Fibroblast of skin of right quadriceps (primary cell): ENCODE measurements at places on chromosomes 5 and 9.

DNA sequence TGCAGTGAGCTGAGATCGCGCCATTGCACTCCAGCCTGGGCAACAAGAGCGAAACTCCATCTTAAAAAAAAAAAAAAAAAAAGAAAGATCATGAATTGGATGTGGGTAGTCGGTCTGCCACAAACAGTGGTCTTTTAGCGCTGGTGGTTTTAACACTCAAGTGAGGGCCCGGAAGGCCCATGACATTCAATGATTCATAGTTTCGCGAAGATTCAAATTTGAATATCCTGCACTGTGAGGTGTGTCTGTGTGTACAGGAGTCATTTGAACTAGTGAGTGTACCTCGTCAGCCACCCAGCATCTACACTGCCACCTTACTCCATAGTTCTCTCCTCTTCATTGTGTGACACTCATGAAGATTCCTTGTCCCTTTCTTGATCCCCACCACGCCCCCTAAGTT lies 41.3 kb downstream of the CFAP77 start:
- no peak for DNase-seq

GRCh38 chr9:114914139-114914538 lies 16.3 kb downstream of the TNFSF8 start:
- no peak for DNase-seq

- peak; percentile 87 for DNase-seq
Measured at GRCh38 chr9:134317790-134318414, 8.4 kb upstream of the RXRA start.

GRCh38 chr9:26811106-26811505 lies 81.5 kb downstream of the CAAP1 start:
- no peak for DNase-seq

DNA sequence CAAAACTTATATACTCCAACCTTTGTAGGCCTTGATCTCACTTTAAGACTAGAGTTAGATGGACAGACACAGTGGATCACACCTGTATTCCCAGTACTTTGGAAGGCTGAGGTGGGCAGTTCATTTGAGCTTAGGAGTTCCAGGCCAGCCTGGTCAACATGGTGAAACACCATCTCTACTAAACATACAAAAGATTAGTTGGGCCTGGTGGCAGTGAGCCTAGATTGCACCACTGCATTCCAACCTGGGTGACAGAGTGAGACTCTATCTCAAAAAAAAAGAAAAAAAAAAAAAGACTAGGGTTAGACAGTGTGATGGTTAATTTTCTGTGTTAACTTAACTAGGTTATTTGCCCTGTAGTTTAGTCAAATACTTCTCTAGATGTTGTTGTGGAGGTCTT lies 74.1 kb downstream of the CFAP95 start:
- no peak for DNase-seq

DNA sequence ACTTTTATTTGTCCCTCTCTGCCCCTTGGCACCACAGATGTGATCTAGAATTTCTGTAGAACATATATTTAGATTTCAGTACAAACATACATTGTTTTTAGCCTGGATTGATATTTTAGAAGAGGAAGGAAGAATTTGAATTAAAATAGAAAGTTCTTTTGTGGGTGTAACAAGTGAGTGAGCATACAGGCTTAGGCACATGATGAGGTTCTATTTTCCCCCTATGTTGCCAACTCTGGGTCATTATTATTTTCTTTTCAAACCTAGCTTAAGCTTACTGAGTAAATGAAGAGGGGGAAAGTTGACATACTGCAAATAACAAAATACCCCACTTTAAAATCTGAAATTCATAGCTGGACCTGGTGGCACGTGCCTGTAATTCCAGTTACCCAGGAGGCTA lies 102.9 kb downstream of the GCNT1 start:
- no peak for DNase-seq
